Germinal center (tissue), 1 donor: ENCODE measurements at places on chromosomes 1 and 21.
A peak's percentile ranks its signal among the peaks of the same experiment; 100 is the strongest.

DNA sequence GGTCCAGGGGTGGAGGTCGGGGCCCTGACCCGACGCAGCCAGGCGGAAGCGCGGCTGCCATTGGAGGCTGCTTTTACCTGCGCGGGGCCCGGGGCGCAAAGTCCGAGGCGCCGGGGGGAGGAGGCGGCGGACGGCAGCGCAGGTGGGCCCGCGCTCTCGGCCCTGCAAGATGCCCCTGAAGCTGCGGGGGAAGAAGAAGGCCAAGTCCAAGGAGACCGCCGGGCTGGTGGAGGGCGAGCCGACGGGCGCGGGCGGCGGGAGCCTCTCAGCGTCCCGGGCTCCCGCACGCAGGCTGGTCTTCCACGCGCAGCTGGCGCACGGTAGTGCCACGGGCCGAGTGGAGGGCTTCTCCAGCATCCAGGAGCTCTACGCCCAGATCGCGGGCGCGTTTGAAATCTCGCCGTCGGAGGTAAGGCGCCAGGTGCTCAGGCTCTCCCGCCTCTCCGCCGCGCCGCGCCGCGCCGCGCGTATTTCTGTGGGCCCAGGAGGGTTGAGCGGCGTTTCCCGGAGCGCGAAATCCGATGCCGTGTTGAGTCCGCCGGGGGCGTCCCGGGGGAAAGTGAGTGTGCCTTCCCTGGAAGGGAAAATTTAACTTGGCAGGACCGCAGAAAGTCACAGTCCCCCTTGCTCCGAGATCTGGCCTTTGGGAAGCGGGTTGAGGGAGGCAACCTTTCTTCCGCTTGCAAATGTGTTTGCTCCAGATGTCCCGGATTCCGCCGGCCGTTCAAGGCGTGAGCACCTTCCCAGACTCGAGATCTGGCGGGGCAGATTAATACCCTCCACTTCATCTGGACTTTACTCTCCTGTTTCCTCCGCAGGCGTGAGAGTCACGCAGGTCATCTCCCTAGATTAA, at the start of gene GIPC2:
Gene GIPC2 (plus strand): TSS at position 41 of the 853 bp plus-strand sequence. CDS start 129 bp downstream, at position 170.
- DNase-seq = peak; percentile 22

DNA sequence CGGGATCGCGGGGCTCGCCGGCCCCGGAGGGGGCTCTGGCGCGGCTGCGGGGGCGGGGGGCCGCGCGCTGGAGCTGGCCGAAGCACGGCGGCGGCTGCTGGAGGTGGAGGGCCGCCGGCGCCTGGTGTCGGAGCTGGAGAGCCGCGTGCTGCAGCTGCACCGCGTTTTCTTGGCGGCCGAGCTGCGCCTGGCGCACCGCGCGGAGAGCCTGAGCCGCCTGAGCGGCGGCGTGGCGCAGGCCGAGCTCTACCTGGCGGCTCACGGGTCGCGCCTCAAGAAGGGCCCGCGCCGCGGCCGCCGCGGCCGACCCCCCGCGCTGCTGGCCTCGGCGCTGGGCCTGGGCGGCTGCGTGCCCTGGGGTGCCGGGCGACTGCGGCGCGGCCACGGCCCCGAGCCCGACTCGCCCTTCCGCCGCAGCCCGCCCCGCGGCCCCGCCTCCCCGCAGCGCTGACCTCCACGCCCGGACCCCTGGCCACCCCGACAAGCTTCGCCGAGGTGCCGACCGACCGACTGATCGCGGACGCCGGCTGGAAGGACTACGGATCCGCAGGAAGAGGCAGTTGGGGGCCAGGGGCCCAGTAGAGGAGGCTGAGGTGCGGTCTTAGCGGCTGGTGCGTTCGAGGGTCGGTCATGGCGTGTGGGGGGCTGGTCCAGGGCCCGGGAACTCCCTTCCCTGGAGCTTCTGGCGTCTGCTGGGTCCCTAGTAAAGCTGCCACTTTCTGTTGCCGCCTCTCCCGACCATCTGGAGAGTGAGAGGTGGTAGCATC, 711 bp downstream of the TRNP1 start:
- peak; percentile 49 for DNase-seq

- DNase-seq = no peak
These were observed 8.4 kb upstream of the CDC14A start for GRCh38 chr1:100343897-100344296.

- peak; percentile 11 for DNase-seq
These were observed 34.5 kb downstream of the OR10R2 start for GRCh38 chr1:158506369-158506987.

DNA sequence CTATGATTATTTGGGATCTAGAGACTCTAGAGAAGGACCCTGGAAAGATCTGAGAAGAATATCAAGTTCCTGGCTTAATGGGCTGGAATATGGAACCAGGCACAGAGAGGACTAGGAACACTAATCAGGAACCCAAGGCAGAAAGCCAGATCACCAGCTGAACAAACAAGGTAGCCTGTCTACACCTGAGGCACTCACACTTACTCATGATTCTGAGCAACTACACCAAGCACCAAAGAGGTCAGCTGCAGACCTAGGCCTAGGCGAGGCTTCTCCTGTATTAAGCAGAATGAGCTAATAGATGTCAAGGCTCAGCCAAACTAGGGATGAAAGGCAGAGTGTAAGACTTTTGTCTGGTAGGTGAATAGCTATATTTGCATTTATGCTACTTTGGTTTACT, 368.1 kb downstream of the LTN1 start:
- no peak for DNase-seq

- DNase-seq = no peak
These were observed 23.9 kb upstream of the PBX1 start for GRCh38 chr1:164534863-164535610.

DNA sequence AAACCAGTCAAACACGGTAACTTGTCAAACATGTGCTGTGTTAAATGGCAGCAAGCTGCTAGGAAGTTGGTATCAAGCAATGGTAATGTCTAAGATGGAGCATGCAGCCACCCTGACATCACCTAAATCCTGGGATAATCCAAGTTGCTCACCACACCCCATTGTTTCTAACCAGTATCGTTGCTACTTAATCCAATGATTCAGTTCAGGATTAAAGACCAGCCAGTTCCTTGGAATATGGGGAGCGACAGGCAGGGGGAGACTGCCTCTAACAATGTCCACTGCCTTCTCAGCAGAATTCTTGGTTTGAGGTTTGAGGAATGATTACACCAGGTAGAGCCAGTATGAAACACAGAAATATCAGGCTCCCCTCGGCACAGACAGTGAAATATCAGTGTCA, 122.1 kb upstream of the IFFO2 start:
- no peak for DNase-seq
